ENCODE measurements at places on chromosomes 3 and 15.

- DNase-seq, result no peak
Measured at GRCh38 chr15:78308422-78309032, 9.1 kb upstream of the SKIC8 start.

- no peak for DNase-seq
Measured at GRCh38 chr3:174639970-174640369, 219.2 kb upstream of the NAALADL2 start.

DNA sequence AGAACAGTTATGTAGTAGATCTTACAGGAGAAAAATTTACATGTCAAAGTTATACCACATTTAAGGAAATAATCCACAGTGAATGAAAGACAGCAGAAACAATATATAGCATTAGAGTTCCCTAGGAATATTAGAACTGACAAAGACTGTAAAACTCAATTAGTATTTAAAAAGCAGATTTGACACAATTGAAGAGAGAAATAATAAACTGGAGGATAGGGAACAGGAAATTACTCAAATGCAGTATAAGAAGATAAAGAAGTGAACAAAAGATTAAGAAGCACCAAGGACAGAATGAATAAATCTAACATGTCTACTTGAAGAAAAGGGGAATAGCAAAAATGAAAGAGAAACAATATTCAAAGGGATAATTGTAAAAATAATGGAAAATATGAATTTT is 132.6 kb upstream of the CHRNA7 start:
- DNase-seq, result no peak

- no peak for DNase-seq
Measured at GRCh38 chr15:47717036-47717612, at the start of gene SEMA6D. Gene SEMA6D, plus strand, starts transcription at chr15:47717505. Its CDS starts 42,294 bp downstream, at chr15:47759799.

DNA sequence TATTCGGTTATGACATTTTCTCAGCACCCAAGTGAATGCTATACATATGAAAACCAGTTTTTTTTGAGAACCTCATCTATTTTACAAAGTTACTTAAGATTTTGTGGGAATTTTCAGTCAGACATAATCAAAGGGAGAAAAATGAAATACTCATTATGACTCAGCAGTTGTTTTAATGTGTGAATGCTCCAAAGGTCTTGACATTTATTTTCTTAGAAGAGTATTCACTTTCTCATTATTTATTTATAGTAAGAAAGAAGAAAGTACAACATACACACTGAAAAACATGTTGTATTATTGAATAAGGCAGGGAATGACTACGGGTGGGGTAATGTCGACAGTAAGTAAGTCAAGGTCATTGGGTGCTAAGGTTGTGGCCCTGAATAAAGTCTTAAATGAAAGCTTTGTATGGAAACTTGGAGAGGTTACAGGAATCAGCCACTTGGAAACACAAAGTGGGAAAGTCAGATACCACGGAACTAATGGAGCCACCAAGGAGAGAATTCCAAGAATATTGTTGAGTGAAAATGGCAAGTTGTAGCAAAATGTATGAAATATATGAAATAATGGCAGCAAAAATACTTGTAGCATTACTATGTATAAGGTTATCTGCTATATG is 844.5 kb downstream of the TBL1XR1 start:
- DNase-seq, result no peak

DNA sequence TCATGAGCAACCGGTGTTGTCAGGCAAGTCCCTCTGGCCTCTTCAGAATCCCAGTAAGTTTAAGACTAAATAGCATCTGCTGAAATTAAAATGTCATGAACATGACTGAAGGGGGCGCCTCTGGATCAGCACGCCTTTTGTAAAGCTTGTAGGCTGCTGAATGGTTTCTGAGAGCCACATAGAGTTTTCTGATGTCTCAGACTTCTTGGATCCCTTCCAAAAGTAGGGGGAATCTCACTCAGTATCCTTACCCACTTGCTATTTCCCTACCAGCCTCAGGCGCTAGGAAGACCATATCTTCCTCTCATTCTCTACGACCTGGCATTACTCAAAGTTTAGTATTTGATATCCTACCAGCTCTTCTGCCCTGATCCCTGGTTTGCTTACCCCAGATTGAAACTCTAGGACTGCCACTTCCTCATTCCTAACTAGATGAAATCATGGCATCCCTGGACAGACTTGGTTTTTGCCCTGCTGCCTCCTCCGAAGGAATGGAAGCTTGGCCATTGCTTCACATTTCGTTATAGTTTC is 62.7 kb upstream of the CD47 start:
- DNase-seq, result peak; percentile 4

- DNase-seq, result no peak
Measured at GRCh38 chr15:49372366-49372765, 50.7 kb upstream of the FGF7 start.

DNA sequence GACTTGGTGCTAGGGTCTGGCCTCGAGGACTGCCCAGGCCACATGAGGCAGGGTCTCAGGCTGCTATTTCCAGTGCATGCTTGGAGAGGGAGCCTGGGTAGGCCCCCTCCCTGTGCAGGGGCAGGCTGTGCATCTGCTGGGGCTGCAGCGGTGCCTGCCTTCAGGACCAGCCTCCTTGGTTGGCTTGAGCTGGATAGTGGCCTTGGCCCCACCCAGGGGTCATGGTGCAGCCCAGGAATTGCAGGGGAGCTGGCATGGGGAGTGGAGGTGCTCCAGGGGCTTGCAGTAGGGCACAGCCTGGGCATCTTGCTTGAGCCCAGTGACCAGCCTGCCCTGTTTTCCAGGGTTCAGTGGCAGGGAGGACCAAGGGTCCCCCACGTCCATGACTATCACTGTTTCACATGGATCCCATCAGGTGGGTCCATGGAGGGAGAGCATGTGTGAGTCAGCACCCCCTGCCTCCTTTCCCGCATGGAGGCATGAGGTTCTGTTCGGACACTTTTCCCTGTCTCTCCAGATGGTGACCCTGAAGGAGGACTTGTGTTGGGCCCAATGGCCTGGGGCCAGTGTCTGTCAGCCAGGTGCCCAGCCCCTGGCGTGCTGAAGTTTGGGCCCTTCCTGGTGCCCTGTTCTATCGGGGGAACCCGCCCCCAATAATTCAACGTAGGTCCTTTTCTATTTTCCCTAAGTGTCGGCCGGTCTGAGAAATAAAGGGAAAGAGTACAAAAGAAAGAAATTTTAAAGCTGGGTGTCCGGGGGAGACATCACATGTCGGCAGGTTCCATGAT is 218.6 kb downstream of the SNRPN start:
- no peak for DNase-seq

DNA sequence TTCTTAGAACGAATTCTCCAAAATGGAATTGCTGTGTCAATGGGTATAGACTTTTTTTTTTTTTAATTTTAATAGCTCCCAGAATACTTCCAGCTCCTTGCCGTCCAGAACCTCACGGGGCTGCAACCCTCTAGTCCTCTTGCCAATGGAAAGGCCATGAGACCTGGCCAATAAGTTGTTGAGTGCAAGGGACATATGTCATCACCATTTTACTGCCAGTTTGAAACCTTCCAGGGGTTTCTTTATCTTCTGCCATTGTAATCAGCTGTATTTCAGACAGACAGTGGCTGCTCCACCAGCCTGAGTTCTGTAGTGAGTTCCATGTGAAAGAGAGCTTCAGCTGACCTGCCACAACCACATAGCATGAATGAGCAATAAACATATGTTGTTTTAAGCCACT is 95.0 kb upstream of the PTPRG start:
- DNase-seq, result no peak

DNA sequence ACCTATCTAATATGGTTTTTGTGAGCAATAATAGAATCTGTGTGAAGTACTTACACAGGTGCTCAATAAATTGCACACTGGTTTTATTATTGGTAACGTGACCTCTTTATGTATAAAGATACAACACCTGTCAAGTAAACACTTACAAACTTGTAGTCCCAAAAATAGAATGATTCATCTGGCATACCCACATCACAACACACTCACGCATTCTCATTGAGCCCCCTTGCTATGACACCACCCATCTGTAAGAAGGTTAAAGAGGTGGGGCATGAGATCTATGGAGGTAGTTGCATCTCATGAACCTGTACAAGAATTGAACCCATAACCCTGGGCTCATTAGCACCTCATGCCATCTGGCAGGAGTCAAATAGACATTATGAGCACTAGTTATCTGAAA is 134.9 kb upstream of the THBS1 start:
- no peak for DNase-seq

DNA sequence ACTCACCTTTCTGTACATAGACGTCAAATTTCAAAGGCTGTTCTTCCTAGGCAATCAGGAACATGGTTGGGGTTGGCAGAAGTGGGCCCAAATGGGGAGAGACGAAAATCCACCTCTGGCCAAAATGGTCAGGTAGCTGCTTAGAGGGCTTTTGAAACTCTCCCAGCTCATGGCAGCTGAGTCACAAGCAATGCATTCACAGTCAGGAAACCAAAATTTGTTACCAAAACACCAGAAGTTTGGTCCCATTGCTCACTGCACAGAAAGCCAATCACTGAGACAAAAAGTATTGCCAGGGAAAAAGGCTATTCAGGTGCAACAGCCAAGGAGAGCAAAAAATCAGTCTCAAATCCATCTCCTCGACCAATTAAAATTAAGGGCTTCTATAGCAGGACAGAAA is 539.6 kb upstream of the CCDC54 start:
- DNase-seq, result no peak

- no peak for DNase-seq
Measured at GRCh38 chr3:32492684-32493436, 9.8 kb downstream of the CMTM6 start.

DNA sequence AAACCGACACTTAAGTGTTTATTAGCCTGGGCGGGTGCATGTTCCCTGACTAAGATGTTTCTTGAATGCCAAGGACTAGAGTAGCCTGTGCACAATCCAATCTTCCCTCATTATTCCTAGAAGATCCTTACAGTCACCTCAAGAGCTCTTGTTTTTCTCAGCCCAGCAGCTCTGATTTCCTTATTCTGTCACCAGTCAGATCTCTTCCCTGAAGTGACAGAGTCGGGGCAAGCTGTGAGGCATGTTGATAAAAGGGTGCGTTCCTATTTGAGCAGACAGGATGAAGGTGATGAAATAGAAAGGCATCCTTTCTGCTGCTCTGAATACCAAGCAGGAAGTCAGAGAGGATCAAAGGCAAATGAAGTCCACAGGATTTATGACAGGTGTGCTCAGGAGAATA is 125.6 kb upstream of the MCTP2 start:
- DNase-seq, result no peak

- no peak for DNase-seq
Measured at GRCh38 chr3:158460926-158461325, 110.1 kb upstream of the MLF1 start.

GRCh38 chr3:102353805-102354204 is 81.0 kb upstream of the ZPLD1 start:
- no peak for DNase-seq

- no peak for DNase-seq
Measured at GRCh38 chr3:150666167-150666566, 37.6 kb downstream of the ERICH6 start.

DNA sequence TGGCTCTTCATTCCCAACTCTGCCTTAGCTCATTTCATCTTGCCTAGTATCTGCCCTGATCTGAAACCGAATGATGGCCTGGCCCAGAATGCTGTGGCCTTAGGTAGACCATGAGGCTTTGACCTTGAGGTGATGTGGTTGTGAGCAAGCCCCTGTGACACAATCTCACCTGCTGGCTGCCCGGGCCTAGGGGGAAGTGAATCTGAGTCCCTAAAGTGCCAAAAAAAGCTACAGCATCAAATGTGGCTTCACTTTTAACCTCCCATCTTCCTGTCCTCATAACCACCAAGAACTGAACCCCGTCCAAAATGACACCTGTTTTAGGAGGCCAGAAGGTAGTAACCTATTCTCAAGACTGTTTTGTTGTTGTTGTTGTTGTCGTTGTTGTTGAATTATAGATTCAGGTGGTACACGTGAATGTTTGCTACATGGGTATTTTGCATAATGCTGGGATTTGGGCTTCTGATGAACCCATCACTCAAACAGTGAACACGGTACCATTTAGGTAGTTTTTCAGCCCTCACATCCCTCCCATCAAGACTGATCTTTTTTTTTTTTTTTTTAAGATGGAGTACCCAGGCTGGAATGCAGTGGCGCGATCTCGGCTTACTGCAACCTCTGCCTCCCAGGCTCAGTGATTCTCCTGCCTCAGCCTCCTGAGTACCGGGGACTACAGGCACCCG is 54.6 kb downstream of the MCCC1 start:
- no peak for DNase-seq

- DNase-seq, result no peak
Measured at GRCh38 chr15:66705277-66706146, 3.5 kb downstream of the SMAD6 start.

DNA sequence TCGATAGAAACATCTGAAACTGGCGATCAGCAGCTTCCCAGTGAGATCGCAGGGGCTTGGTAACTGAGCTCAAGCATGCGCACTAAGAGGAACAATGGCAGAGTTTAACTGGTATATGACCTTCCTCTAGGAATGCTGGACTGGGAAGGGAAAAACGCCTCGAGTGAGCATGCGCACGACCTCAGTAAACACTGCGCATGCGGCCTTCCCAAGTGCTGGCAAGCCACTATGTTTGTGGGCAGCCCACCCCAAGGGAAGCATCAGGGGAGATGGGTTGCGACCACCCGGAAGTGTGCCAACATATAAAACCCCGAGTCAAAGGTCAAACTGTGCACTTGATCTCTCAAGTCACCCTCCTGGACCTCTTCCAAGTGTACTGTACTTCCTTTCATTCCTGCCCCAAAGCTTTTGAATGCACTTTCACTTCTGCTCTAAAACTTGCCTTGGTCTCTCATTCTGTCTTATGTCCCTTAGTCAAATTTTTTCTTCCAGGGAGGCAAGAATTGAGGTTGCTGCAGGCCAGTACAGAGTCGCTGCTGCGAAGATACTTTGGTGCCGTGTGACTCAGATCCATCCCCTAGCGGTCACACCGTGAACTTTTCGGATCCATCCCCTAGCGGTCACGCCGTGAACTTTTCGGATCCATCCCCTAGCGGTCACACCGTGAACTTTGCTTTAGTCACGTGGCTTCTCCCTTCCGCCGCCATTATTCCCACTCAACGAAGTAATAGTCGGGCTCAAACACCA is 243.3 kb downstream of the FAM43A start:
- DNase-seq, result no peak

DNA sequence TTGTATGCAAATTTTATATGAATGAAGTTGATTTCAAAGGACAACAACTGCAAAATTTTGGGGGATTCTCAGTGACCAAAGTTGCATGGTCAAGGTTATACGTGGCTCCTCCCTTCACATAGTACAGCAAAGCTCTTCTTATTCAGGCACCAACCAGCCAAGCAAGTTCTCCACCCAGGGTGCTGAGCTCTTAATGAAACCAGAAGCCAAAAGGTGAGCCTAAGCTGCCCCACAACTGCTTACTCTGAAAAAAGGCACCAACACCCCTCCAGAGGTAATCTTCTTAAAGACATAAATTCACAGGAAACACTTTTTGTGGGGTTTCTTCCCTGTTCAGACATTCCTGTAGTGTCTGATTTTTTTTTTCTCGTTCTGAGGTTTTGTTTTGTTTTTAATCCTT is 106.1 kb upstream of the GMNC start:
- DNase-seq, result no peak

GRCh38 chr3:177679568-177680471 is 482.5 kb upstream of the TBL1XR1 start:
- no peak for DNase-seq

GRCh38 chr3:69500604-69501003 is 114.7 kb upstream of the FRMD4B start:
- no peak for DNase-seq
